ENCODE measurements at places on chromosomes 5 and 9.

- no peak for DNase-seq
These were observed 12.8 kb downstream of the AMBP start for GRCh38 chr9:114065304-114065703.

- DNase-seq: peak; percentile 76
These were observed 4.8 kb upstream of the F2RL1 start for GRCh38 chr5:76813982-76814562.

DNA sequence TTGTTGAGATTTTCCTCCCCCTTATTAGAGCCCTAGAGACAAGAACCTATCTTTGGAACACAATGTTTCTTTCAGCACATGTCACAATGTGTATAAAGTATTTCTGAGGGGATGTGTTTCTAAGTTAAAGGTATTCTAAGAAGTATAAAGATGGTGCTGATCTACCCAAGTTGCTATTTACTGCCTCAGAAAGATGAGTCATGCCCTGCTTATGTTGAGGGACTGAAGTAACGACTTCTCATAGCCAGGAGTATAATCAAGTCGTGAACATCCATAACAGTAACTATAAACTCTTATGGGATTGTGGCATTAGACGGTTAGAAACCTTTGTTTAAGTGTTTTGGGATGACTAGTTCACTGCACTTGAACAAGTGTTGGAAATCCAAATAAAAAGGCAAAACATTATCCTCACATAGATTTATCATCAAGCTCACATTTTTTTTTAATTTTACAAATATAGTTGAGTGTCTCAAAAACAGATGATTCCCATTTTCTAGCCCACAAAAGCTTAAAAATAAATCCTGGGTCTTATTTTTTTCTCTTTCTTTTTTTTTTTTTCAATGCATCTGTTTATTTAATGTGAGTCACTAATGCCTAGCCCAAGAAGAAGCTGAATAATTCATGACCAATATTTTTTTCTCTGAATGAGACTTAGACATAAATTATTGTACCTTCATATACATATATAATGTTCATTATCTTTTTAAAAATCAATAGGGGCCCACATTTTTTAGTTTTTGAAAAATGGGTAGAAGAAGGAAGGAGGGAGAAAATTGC is 12.2 kb upstream of the TMEM252 start:
- no peak for DNase-seq

DNA sequence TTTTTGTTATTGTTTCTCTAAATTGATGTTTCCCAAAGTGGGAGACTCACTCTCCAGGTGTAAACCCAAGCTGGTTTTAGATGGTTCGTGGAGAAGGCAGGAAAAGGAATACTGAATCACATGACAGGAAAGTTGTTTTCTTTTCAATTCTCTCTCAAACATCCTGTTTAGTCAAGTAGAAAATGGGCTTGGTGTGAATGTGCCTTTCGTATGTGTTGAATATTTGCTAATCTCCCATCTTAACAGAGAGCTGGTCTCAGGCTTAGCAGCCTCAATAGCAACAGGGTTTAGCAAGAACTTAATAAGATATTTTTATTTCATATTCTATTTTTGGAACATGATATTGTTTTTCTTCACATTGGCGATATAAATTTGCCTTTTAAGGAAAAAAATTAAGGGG is 119.7 kb downstream of the INSYN2B start:
- no peak for DNase-seq

DNA sequence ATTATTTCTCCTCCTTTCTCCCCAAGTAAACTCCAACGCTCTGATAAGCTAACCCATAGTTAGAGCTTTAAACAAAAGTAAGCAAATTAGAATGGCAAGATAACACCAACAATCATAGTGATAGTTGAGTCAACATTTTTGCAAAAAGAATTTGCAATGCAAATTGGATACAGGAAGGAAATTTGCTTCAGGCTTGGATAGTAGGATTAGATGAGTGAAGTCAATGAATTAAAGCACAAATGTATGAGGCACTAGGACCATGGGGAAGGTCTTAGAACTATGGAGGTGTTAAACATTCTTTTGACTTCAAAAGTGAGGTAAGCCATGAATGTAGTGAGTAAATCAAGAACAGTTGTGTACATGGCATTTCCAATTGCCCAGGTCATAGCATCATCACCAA is 289.8 kb upstream of the GRAMD2B start:
- DNase-seq: no peak

DNA sequence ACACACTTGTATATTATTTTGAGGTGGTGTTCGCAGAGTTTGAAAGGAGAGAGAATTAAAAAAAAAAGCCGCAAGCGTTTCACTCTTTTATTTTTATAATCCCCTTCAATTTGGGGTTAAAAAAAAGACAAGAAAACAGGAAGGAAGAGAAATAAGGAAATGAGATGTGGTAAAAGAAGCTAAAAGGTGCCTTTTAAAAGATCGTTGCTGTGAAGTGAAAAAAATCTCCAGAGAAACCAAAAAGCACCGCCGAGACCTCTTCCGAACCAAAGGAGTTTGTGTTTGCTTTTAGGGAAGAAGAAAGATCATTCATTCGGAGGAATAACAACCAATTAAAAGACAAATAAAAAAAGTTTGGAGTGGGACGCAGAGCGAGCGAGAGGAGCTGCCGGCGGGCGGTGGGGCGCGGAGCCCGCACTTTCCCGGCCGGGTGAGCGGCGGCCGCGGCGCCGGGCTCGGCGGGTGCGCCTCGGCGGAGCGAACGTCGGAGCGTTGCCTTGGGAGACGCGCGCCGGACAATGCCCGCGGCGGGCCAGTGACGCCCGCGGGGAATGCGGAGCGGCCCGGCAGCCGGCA is 355 bp downstream of the TLE4 start:
- DNase-seq: no peak

- DNase-seq: no peak
These were observed 5.5 kb downstream of the NKX2-5 start for GRCh38 chr5:173229382-173229959.

DNA sequence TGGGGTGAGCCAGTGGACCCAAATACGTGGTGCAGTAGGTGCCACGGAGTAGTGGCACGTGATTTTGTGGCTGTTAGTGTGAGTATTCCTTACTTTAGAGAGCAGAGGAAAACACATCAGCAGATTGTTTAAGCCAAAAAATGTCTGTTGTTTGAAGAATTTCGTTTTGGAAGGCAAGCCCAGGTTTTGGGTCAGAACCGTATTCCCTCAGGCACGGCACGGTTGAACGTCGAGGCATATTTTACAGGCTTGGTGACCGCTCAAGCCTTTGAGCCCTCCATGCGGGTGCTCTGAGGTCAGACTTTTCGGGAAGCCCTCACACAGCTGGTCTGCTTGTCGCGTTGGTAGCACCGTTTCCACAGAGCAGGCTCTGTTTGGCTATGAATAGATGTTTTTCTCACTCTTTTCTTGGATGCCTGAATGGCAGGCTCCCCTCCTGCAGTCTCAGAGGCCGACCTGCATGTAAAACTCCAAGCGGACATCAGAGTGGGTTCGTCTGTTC is 27.2 kb downstream of the NEK6 start:
- DNase-seq: no peak

- DNase-seq: no peak
These were observed 335.8 kb upstream of the TRPC7 start for GRCh38 chr5:136701191-136701590.

DNA sequence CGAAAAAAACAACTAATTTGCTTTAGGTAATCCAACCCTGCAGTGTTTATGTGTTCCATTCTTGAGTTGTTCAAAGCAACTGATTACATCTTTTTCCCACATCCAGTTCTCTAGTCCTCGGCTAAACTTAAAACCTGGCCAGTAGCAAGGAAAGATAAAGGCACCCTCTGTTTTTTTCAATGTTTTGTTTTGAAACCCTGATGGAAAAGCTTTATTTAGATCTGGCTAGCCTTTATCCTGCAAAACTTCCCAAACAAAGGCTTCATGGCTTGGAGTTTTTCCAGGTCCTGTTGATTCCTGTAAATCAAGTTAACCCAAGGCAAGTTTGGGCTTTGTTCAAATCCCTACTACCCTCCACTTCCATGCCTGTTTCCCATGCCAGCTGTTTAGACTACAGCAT is 105.1 kb downstream of the CEMIP2 start:
- DNase-seq: no peak

DNA sequence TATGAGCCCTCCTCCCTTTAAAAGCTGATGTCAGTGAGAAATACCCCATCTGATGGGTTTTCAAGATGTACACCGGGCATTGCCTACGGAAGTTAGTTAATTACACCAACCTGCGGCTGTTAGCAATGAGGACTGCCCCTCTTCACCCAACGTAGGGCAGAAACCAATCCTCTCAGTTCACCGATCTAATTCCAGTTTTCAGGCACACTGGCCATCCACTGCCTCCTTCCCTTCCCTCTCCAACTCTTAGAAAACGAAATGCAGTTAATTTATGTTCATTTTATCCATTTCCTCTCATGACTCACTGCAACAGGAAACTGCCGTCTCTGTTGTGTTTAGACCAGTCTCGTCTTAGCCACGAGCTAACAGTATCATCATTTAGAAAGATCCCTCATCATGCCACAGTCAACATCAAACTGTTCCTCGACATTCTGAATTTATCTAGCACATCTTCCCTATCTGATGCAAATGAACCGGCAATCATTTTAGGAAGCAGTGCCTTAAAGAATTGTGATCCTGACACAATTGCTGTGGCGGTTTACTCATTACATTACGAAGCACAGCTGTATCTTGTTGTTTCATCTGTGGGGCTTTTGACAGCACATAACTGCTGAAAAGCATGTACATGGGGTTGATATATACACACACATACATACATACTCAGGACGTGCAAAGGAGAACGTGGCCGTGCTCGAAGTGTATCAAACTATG is 168.6 kb downstream of the EFNA5 start:
- DNase-seq: peak; percentile 9

DNA sequence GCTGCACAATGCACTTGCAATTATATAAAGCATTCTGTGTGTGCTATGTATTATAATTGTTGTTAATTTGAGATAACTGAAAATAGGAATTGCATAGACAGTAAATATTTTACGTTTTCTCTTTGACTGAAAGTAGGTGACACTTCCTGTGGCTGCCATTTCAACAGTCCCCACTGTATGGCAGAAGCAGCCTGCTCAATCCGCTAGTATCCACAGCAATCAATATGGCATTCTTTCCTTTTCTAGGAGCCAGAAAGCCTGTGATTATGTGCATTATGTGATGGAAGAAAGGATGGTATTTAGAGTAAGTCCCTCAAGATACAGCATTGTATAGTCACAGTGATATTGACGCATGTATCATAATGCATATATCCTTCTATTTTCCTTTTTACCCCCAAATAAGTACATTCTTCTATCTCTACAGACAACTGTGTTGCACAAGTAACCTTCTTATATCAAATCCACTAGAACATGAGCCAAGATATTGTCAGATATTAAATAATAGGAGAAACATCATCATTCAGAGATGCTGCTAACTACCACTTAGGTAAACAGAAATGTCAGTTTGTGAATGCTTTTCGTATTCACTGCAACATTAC is 59.7 kb downstream of the CARTPT start:
- peak; percentile 41 for DNase-seq

GRCh38 chr5:77015938-77016569 is 14.2 kb upstream of the AGGF1 start:
- peak; percentile 54 for DNase-seq

DNA sequence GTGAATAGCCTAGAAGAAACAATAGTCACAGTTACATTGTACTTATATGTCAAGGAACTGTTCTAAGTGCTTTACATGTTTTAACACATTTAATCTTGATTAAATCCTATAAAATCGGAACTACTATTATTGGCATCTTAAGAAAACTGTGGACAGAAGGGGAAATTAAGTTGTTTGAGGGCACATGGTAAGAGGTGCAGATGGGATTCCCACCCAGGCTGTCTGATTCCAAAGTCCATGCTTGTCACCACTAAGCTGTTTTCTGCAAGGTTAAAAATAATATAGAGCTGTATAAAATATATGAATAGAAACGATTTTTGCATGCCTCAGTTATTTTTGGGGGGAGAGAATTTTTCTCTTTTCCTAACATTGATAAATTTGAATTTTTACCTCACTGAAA is 194.6 kb upstream of the KLF9 start:
- no peak for DNase-seq

DNA sequence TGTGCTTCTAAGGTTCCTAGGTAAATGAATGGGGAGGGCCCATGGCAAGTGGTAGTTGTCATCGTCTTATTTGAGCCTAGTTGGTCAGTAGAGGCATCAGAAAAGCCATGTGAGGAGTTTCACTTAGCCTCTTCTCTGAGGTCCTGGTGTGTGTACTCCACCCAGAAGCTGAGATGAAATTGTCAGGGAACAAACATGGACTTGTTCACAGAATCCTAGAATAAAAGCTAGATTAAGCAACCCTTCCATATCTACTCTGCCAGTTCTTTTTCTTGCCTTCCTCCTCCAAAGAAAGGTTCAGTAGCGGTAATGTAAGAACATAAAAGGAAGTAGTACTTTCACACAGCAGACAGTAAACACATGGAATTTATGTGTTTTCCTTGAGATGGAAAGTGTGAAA is 70.4 kb downstream of the ARHGAP26 start:
- DNase-seq: no peak

DNA sequence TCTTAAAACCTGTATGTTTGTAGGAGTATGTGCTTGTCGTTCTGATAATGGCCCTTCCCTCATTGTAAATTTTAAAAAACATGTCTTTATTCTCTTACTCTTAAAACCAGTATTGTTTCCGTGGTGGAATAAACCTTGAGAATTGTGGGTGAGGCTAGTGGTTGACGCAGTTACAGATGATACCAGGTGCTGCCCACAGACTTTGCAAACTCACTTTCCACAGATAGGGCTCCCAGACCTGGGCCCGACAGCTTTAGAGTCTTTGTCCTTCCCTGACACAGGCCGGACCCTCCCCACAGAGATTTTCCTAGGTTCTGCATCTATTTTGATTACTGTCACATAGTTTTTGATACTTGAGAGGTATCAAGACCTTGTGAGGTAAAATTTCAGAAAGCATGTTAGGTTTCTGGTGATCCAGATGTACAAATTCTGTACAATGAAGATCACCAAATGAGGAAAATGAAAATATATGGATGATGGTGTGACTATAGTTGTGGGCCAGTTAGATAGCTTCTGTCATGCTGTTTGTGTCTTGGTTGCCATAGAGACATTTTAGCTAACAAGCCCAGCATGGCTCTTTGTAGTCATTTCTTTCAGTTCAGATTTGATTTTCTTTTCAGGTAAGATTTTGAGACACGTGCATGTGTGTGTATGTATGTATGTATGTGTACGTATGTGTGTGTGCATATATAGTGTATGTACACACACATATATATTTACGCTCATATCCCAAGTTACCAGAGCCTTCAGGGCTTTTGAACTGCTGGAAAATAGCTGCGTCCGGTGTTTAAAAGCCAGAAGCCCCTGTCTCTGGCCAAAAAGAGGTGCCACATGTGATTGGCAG is 33.8 kb downstream of the DMRT1 start:
- no peak for DNase-seq
